ENCODE measurements at places on chromosomes 12 and 14.

- no peak for DNase-seq
These were observed 46.8 kb downstream of the PRKCH start for GRCh38 chr14:61368114-61368710.

DNA sequence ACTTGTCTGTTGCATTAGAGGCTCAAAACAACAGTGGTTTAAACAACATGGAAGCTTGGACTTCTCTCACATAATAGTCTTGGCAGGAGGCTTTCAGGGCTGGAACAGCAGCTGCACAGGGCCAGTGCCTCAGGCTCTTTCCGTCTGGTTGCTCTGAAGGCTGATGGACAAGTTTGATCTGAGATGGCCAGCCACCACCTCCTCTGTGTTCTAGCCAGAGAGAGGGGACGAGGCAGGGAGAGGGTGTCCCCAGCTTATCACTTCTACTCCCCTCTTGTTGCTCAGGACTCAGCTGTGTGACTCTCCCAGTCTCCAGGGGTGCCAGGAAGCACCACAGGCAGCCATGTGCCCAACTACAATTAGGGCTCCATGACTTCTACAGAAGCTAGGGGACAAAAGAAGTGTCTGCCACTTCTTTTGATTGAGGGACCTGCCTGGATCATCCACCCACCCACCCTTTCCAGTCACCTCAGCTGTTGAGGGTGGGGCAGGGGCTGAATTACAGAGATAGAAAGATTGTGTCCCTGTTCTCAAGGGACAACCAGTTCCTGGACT lies 46.6 kb downstream of the SMIM41 start:
- no peak for DNase-seq

GRCh38 chr14:92575061-92575747 lies 61.6 kb downstream of the RIN3 start:
- DNase-seq: no peak

GRCh38 chr14:96359959-96360358 lies 3.2 kb downstream of the ATG2B start:
- DNase-seq: no peak

DNA sequence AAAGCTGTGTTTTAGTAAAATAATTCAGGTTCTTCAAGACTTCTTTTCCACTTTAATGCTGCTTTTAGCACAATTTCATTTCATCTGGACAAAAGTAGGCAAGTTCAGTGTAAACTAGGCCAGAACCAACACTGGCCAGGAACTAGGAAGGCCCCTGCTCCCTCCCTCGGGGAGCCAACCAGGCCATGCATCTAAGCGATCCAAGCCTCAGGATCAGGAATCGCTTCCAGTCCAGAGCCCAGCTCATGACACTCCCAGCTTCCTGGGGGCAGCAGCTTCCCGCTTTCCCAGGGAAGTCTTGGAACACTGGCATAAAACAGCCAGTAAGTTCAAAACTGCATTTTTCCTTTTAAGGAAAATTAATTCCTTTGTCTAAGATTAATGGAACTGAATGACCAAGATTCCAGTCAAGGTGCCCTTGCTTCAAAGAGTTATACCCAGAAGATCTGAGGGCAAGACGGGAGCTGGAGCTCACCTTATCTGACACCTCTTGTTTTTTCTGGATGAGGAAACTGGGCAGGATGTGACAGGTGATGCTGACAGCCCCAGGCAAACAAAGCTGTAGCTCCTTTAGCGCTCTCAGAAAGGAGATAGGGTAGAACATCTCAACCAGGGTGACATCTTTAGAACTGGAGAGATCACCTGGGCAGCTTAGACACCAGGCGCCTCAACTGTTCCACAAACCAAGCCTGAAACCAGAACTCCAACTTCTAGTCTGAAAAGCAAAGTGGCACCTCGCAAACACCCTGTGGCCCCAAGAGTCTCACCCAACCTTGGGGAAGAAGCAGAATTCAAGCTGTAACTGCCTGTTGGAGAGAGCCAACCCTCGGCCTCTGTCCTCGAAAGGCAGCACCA lies 61.4 kb upstream of the PNMA1 start:
- no peak for DNase-seq

GRCh38 chr12:57214398-57214781 lies 2.2 kb upstream of the NXPH4 start:
- DNase-seq: no peak

GRCh38 chr12:92130999-92131398 lies 14.6 kb downstream of the BTG1 start:
- DNase-seq: no peak

- no peak for DNase-seq
These were observed 167.1 kb downstream of the KIF21A start for GRCh38 chr12:39275846-39276245.

DNA sequence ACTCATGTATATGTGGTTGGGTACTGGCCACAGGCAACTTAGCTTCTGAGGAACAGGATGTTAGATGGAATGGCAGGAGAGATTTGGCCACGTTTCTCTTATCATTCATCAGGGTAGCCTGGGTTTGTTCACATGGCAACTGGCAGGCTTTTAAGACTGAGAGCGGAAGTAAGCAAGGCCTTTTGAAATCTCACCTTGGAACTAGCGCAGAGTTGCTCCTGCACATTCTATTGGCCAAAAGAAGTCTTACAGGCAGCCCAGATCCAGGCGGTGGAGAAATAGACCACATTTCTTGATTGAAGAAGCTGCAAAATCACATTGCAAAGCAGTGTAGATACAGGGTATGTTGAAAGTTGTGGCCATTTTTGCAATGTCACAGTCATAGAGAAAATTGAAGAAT lies 3.7 kb downstream of the CLEC4A start:
- no peak for DNase-seq

GRCh38 chr12:94333396-94333795 lies 126.3 kb downstream of the CEP83 start:
- no peak for DNase-seq

GRCh38 chr12:124301084-124301654 lies 6.3 kb downstream of the RFLNA start:
- DNase-seq: no peak

GRCh38 chr12:103944964-103945363 lies 14.8 kb downstream of the HSP90B1 start:
- no peak for DNase-seq

DNA sequence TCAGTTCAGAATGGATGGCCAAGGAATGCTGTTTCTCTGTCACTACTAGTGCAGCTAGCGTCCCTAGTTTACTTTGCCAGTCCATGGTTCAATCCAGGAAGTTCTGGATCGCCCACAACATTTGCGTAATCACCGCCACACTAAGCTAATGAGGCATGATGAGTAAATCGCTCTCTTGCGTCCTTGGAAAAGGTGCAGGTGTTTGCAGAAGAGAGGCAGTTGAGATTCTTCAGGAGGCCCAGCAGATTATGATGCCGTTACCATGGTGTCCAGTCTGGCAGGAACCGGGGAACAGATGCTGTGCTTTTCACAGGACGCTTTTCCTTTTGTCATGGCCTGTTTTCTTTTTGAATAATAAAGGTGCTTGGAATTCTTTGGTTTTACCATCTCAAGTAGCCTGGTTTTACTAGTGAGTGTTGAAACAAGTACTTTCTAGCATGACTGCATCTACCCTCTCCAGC lies 9.0 kb downstream of the TPH2 start:
- no peak for DNase-seq

- no peak for DNase-seq
These were observed 144.1 kb downstream of the RPAP3 start for GRCh38 chr12:47561746-47562145.

DNA sequence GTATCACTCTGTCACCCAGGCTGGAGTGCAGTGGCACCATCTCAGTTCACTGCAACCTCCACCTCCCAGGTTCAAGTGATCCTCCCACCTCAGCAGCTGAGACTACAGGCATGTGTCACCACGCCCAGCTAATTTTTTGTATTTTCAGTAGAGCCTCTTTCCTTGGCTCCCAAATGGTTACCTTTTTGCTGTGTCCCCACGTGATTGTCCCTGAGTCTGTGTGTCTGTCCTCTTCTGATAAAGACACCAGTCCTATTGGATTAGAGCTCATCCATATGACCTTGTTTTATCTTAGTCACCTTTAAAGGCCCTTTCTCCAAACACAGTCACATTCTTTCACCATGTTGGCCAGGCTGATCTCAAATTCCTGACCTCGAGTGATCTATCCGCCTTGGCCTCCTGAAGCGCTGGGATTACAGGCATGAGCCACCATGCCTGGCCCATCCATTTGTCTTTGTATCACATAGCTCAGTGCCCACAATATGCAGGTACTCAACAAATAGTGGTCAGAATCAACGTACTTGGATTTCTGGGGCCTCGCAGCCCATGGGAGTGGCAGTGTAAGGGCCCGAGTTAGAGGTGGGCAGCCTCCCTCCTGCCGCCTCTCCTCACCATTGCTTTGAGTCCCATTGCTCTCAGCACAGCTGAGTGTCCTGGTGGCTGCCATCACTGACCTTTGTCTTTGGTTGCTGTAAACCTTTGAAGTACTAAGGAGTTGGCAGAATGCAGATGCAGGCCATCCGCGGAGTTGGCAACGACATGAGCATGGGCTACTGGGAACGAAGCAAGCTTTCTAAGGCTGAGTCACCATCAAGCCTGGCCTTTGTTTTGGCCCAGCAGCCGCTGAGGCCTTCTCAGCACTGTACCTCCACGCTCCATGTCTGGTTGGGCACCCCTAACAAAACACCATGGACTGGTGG lies 9.3 kb downstream of the TPCN1 start:
- DNase-seq: no peak

GRCh38 chr14:71737760-71738159 lies 194.5 kb upstream of the RGS6 start:
- no peak for DNase-seq

DNA sequence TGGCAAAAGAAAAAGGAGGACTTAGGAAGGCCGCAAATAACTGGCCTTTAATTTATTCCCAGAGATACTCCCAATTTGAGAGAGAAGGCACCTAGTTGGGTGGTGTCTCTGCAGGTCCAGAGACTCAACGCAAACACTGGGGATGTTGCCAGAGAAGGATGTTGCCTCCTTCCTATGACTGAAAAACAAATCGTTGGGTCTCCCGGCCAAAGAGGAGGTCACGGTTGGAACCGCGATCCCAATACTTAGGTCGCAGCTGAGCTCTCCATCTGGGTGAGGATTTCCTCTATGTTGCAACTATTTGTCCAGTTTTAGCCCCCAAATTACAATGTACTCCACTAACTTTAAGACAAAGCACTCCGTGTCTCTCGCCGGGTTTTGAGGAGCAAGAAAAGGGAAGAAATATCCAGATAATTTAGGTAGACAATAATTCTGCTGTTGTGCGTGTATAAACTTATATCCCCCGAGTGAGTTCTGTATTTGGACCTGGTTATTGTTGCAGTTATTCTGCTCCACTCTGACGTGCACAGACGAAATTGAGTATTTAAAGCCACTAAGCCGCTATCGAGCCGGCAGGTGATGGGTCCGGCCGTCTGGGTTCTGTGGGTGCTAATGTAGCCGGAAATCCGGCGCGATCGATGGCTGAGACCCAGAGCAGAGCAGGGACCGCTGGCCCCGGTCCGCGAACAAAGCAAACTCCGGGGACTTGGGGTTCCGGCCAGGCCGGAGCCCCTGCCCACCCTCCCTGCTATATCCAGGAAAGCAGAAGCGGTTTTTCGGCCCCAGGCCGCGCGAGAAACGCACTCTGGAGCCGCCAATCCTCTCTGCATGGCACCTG lies 5.7 kb downstream of the HOXC12 start:
- no peak for DNase-seq

DNA sequence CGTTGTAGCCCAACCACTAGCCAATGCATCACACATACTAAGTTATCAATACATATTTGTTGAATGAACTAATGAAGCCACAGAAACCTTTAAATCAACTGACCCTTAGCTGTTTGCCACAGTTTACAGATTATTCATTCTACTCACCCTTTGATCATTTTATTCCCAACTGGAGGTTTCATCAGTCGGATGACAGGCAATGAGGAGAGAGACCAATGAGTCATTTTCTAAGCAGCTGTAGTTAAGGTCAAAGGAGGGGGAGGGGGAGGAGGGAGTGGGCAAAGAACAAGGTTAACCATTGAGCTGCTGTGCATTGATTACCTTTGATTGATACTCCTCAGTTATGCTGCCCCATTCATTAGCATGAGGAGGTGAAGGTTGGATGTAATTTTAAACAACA lies 469.5 kb downstream of the VRK1 start:
- no peak for DNase-seq

- DNase-seq: no peak
These were observed 24.1 kb downstream of the KIF26A start for GRCh38 chr14:104162495-104162894.

DNA sequence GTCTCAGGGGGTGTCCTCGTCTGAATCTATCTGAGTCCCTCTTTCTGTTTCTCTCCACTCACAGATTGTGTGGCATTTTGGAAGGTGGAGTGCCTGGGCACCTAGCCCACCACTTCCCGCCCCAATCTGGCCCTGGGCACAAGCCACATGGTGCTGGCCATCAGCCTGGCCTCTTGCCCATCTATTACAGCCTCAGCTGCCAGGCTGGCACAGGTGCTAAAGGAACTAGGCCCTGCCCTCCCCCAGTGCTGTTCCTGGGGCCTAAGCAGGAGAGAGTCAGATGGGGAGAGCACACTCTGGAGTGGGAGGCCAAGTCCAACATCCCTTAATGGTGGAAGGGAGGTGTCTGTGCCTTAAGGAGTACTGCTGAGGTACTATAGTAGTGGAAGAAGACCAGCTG lies 8.3 kb upstream of the CALCOCO1 start:
- DNase-seq: no peak

- no peak for DNase-seq
These were observed 10.2 kb upstream of the PGF start for GRCh38 chr14:74965486-74966153.

- DNase-seq: no peak
These were observed 209.5 kb upstream of the STXBP6 start for GRCh38 chr14:25259470-25259869.

GRCh38 chr12:62618319-62618718 lies 151.7 kb downstream of the MON2 start:
- DNase-seq: no peak

DNA sequence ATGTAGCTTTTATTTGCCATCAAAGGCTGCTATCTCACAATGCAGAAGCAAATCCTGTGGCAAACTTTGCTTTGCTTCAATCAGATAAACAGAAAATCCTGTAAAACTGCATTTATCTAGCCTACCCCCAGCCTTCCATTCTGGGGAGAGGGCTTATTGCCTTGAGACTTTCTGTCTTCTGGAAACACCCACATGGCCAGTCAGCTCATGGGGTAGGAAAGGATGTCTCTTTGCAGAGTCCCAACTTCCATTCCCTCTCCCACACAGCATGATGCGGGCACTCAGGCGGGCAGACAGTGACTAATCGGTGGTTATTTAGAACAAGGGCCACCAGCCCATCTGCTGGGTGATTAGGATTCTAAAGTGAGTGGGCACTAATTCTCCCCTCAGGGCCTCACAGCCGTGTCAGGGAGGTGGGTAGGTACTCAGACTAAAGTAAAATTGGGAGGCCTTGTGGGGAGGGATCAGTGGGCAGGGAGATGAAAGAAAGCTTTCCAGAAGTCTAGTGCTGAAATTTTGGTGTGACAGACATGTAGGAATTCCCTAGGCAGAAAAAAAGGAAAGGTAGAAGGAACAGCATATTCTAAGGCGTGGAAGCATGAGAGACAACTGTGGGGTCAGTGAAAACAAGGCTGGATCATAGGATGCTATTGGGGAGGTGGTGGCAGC lies 720.5 kb downstream of the VRK1 start:
- no peak for DNase-seq
